Uterus (tissue), 4 donors: ENCODE measurements at places on chromosomes 7 and 10. TPM values are rescaled to one million over a fixed set of nuclear protein-coding genes. Genes with fewer than 3 reads are reported as not detected.

The SLC4A2 gene
- 51.6 TPM for total RNA-seq

DNA sequence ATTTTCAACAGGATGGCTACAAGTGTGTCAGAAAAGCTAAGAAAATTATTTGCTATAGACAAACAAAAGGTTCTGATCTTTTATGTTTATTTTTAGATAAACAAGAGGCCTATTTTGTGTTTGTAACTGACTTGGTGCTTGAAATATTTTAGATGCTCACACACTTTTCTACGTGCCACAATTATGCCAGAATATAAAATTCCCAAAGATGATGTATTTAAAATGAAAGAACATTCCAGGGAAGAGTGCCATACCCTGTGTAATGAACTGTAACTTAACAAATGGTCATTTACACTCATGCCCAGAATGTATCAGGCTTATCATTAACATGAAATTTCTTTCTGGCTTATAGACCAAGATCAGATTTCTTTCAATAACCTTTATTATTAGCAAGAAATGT is 144.9 kb upstream of the MTPN start:
- DNase-seq, result no peak

GRCh38 chr7:92874567-92874966 is 38.2 kb upstream of the CDK6 start:
- DNase-seq, result no peak

GRCh38 chr7:93202594-93203250 is 23.5 kb downstream of the HEPACAM2 start:
- no peak for DNase-seq

DNA sequence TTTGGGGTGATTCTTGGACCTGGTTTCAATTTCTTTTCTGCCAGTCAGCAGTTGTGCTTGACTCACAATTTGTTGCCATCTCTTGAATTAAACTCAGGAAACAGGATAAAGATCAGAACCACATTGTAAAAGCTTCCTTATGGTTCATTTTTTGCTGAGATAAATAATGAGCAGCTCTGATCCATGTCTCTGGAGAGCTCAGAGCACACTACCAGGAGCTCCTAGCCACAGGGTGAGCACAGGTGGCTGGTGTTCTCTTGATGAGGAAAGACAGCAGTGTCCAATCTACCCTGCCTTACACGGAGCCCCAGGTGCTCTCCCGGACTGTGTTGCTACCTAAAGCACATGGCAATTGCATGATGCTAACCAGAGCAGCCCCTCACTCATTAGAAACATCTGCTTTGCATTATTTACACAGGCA is 17.2 kb upstream of the FAM170B start:
- no peak for DNase-seq
